ENCODE measurements at places on chromosomes 16 and 17. TPM values are rescaled to one million over a fixed set of nuclear protein-coding genes. Genes with fewer than 3 reads are reported as not detected.

Gene RUNDC3A
- total RNA-seq, result not detected

Gene FAM171A2
- 0.24 TPM for total RNA-seq

- DNase-seq, result peak; percentile 43
Measured at GRCh38 chr17:76075364-76076145, 974 bp downstream of the GALR2 start.

GRCh38 chr16:766820-767640 lies 6.5 kb downstream of the MSLN start:
- DNase-seq, result no peak

Gene CDH11
- not detected for total RNA-seq

Gene CLEC18B
- total RNA-seq, result 2.4 TPM

Gene SLC16A13
- 1.8 TPM for total RNA-seq

DNA sequence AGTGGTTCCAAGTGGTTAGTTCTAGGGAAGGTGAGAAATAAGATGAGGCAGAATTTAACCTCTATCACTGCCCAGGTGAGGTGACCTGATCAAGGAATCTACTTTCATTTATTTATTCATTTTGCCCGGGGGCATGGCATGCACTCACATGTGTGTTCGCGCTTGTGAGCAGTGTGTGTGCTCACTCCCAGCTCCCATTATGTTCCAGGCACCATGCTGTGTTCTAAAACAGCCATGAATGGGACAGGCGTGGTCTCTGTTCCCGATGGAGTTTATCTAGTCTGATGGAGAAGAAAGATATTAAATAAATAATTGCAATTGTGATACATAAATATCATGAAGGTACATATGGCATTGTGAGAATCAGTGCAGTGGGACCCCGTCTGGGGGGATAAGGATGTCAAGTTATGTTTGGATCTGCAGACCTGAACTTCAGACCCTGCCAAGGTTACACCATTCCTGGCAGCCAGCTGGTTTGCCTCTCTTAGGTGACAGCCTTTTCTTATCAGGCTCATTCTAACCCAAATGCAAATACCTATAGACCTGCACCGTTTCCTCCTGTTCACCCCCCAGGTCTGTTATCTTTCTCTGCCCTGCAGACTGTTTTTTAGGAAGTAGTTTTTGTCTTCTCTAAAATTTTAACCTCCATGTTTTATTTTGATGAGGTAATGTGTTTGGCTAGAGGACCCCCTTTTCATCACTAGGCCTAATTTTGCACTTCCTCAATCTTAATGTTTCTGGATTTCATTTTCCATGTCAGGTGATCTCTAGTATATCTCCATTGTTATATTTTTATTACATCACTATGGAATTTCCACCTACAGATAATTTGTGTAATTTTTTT lies 11.8 kb downstream of the CYB5B start:
- no peak for DNase-seq

- DNase-seq, result no peak
Measured at GRCh38 chr17:228951-229708, 47.7 kb upstream of the DOC2B start.

DNA sequence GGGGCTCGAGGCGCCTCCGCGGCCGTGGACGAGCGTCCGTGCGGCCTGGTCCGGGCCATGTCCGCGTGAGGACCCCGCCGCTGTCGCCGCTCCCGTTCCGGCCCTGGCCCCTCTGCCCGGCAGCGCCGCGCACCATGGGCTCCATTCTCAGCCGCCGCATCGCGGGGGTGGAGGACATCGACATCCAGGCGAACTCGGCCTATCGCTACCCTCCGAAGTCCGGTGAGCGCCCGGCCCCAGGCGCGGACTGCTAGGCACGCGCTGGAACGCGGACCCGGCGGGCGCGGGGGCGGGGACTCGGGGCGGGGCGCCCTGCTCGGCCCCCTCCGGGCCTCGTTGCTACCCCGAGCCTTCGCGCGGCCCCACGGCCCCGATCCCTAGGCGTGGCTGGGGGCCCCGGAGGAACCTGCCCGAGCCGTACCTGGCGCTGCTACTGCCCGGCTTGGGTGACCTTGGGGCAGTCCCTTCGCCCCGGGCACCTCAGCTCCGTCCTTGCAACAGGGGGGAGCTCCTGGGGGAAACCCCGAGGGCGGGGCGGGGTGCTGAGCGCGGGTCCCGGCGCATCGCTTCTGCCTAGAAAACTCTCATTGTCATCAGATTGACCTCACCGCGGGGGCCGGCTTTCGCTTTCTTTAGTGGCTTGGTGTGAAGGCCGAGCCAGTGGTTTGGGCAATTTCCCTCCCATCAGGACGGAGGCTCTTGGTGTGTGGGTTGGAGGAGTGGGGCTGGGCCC lies 367 bp downstream of the MGRN1 start:
- DNase-seq, result peak; percentile 83

Gene OR1A1
- not detected for total RNA-seq

GRCh38 chr17:22707626-22708025 lies 1015.3 kb downstream of the KCNJ18 start:
- DNase-seq, result no peak

DNA sequence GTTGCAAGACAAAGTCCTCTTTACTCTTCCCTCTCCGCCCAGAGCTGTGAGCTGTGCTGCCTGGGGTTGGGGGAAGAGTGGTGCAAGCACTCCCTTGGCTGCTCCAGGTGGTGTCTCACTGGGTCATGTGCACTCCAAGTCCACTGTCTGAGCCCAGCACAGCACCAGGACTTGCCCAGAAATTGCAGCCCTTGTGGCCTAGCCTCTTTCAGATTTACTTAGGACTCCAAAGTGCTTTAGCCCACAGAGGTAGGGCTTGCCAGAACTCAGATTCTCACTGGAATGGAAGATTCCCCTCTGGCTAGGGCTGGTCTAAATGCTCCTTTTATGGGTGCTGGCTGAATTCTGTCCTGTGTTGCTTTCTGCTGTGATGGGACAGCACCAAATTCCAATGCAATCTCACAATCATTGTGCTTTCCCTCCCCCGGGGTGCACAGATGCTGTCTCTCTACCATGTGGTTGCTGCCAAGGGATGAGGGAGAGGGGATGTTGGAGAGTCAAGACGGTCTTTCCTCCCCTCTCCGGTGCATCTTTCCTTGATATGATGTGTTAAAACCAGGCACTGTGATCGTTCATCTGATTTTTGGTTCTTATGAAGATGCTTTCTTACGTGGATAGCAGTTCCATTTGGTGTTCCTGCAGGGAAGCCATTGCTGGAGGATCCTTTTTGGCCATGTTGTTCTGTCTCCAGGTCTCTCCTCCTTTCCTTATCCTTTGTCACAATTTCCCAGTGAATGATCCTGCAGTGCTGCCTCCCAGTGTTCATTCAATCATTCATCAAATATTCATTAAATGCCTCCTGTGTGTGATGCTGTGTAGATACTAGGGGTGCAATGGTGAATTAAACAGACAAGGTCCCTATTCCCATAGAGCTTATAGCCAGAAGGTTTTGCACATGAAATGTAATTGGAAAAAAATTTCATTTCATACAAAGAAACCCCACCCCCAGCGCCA lies 216.3 kb downstream of the SPECC1 start:
- DNase-seq, result no peak

Gene TMEM204
- total RNA-seq, result 7.3 TPM

DNA sequence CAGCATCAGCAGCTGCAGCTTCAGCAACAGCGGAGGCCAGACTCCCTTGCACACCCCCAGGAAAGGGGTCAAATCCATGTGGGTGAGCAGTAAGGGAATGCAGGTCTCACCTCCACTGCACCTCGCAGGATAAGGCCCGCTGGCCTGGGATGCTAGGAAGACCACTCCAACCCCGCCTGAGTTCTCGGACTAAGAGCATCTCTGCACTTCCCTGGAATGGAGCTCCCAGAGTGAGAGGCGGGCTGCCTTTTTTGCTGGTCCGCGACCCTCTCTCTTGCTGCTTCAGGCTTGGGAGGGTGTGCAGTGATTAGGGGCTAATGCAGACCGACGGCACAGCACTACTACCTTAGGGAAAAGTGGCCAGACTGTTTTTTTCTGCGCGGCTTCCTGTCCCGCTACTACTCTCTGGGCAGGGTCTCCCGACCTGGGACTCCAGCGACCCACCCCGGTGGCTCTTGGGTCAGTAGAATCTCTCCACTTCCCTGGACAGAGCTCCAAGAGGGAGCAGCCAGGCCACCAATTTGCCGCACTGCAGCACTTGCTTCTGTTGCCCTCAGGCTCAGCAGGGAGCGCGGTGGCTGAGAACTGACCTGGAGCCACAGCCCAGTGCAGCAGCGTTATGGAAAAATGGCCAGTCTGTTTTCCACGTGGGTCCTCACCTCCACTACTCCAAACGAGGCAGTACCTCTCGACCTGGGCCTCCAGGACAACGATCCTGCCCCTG lies 480.4 kb downstream of the CDH8 start:
- no peak for DNase-seq

Gene SDR42E1
- total RNA-seq, result 5.6 TPM

Gene RASL10B
- total RNA-seq, result 0.16 TPM

DNA sequence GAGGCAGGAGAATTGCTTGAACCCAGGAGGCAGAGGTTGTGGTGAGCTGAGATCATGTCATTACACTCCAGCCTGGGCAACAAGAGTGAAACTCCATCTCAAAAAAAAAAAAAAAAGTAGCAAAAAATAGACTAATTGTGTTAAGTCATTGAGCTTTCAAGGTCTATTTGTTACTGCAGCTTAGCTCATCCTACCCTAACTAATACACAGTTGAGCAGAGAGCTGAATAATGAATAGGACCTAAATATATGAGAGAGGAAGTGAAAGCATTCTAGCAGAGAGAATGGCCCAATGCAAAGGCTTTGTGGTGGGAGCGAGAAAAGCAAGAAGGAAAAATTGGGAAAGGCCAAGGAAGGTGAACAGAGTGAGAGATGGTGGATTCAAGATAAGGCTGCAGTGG lies 128.3 kb downstream of the AXIN2 start:
- no peak for DNase-seq
